ENCODE measurements at places on chromosomes 7 and 10. TPM values are rescaled to one million over a fixed set of nuclear protein-coding genes. Genes with fewer than 3 reads are reported as not detected.
A peak's percentile ranks its signal among the peaks of the same experiment; 100 is the strongest.

Gene OR6V1
- not detected for total RNA-seq

Gene ASIC3
- 2.2 TPM for total RNA-seq

Gene CCDC186
- total RNA-seq = 9.8 TPM

GRCh38 chr10:12432402-12433189 is 83.2 kb downstream of the CAMK1D start:
- no peak for DNase-seq

GRCh38 chr10:4127518-4128315 is 342.7 kb upstream of the KLF6 start:
- DNase-seq = peak; percentile 89

DNA sequence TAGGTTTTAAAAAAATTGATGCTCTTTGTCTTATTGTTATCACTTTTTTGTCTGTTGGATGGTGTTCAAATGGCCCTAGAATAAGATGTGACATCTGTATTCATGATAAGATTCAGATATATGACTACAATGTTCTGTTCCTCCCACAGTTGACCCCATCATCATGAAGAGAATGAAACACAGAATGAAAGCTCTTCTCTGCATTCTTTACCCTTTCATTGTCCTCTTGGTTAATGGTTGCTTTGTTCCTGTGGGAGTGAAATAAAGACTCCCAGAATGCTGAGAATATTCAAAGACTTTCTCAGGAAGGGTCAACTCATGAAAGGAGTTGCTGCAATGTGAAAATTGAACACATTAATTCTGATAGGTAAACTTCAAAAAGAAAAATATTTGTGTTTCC is 1015.8 kb downstream of the SORCS3 start:
- DNase-seq = no peak

GRCh38 chr10:94673614-94674321 is 9.8 kb upstream of the CYP2C18 start:
- DNase-seq = no peak

- no peak for DNase-seq
These were observed 13.3 kb downstream of the LRIT2 start for GRCh38 chr10:84212014-84212413.

- DNase-seq = no peak
These were observed 11.1 kb downstream of the DPY19L1 start for GRCh38 chr7:35026150-35026549.
